NCI-H446 (cell line): ENCODE measurements at places on chromosomes 4 and X.

DNA sequence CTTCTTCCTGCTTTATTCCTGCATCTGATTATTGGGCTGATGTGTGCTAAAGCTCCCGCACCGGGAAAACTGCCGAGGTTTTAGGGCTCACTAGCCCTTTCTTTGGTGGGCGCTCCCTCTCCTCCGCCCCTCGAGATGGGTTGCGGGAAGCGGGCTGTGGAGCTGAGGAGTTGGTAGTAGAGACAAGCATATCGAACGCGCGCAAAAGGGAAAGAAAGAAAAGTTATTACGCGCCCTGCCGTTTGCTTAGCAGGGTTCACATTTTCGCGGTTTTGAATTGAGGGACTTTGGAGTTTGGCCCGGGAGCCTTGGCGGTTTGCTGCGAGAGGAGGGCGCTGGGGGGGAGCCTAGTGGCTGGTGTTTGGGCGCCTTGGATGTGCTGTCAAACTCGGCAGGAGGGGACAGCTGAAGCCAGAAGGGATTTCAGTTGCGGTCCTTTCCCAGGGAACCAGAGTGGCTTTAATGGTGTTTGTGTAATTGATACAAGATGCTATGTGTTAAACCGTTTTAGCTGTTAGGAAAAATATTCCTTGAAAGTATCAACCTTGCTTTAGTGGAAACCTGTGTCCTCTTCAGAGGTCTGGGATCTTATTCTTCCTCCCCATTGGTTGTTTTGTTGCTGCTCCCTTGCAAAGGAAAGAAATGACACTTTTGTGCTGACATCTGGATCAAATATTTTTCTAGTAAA, 1.1 kb downstream of the GAB1 start:
- no peak for DNase-seq

DNA sequence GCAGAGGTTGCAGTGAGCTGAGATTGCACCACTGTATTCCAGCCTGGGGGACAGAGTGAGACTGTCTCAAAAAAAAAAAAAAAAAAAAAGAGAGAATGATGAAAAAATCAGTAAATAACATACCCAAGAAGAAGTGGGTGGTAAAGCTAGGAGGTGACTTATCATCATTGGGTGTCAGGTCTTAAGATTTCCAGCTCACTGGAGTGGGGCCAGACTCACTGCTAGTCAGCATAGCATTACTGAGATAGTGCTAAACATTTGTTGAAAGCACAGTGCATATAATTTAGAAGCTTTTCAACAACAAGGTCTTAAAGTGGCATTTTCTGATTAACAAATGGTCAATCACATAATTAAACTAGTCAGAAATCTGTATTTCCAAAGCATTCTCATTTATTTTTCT, 221.8 kb upstream of the GYPA start:
- no peak for DNase-seq

GRCh38 chr4:173318648-173319211, 15.4 kb downstream of the HMGB2 start:
- peak; percentile 35 for DNase-seq

DNA sequence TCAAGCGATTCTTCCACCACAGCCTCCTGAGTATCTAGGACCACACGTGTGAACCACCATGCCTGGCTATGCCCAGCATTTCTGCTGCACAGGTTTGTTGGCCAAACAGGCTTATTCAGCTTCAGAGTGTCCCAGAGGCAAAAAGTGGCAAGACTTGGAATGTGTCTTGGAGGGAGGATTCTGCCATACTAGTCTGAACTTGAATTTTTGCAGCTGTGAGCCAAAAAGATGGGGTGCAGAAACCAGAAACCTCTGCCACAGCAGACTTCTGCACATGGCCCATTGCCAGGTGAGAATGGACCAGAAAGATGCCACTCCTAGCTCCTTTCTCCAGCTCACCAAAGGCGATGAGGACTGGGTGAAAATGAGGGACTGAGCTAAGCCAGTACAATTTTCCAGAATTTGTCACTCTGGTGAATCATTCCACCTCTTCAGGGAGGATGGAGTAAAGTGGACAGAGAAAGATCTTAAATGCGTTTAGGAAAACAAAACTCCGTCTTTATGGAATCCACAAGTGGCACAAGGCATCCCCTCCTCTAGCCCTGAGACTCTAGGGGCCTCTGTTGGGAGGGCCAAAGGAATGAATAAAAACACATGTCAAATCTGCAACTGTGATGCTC, 369.1 kb upstream of the CLNK start:
- no peak for DNase-seq

DNA sequence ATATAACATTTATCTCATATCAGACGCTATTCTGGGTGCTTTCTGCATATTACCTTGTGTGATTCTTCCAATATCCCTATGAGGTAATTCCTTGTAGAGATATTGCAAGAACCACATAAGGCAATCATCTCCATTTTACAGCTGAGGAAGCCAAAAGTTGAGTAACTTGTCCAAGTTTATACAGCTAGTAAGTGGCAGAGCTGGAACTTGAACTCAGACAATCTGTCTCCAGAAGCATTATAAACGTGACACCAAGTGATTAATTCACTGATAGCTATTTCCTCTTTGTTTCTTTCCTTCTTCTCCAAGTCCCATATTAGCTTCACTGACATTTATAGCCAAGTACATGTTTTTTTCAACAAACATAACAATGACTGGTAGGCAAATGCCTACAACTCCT, 7.3 kb downstream of the EMCN start:
- DNase-seq = peak; percentile 23
